ENCODE measurements at places on chromosomes 3 and 15. TPM values are rescaled to one million over a fixed set of nuclear protein-coding genes. Genes with fewer than 3 reads are reported as not detected.

- H3K27ac ChIP-seq: 0 out of 2 replicates have a peak overlapping the region, but pooled peaks have one; percentile 94
- no peak overlapping the region for H3K4me3 ChIP-seq
- no peaks in the 10 kb centered on the region for H3K27me3 ChIP-seq
These were observed 32.1 kb upstream of the B3GALNT1 start for GRCh38 chr3:161137260-161137659.

GRCh38 chr15:98548139-98548971 is 100.0 kb upstream of the IGF1R start:
- no peak overlapping the region for H3K4me3 ChIP-seq
- peaks cover 74% of the 10 kb centered on the region for H3K27me3 ChIP-seq
- DNase-seq: no peak
- no peak overlapping the region for H3K27ac ChIP-seq
- no peaks in the 10 kb centered on the region for H3K36me3 ChIP-seq

The SPTSSB gene
- total RNA-seq: 78.0 TPM

GRCh38 chr3:158269942-158270341 is 160.1 kb downstream of the RSRC1 start:
- H3K4me1 ChIP-seq: no peaks in the 10 kb centered on the region
- no peak overlapping the region for H3K4me3 ChIP-seq
- no peaks in the 10 kb centered on the region for H3K27me3 ChIP-seq
- peaks cover 12% of the 10 kb centered on the region for H3K36me3 ChIP-seq
- no peak for DNase-seq
- no peak overlapping the region for H3K27ac ChIP-seq

GRCh38 chr15:57041416-57041815 is 123.0 kb downstream of the TCF12 start:
- no peaks in the 10 kb centered on the region for H3K27me3 ChIP-seq
- no peak for DNase-seq
- H3K27ac ChIP-seq: no peak overlapping the region
- no peaks in the 10 kb centered on the region for H3K36me3 ChIP-seq

- H3K36me3 ChIP-seq: peaks cover 8% of the 10 kb centered on the region
- H3K4me3 ChIP-seq: no peak overlapping the region
- no peaks in the 10 kb centered on the region for H3K4me1 ChIP-seq
- DNase-seq: no peak
- H3K27ac ChIP-seq: no peak overlapping the region
- no peaks in the 10 kb centered on the region for H3K27me3 ChIP-seq
These were observed 27.9 kb upstream of the PLCH1 start for GRCh38 chr3:155772801-155773200.

- H3K4me1 ChIP-seq: no peaks in the 10 kb centered on the region
- no peak overlapping the region for H3K4me3 ChIP-seq
- DNase-seq: peak; percentile 69
These were observed 40.8 kb downstream of the ZBTB11 start for GRCh38 chr3:101635954-101636798.

DNA sequence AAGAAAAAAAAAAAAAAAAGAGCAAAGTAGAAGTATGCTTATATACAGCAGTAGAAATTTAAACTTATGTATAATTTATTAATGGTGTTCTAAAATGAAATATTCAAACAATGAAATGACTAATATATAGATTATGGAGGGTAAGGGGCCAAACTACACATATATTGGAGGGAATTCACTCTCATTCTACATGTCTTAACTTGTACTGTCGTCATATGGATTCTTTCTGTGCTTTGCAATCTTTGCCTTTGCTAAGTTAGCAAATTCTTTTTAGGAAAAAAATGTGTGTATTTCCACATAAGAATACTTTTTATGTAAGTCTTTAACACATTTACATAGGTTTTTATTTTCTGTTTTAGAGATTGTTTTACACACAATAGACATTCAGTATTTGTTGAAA is 118.9 kb upstream of the MBNL1 start:
- no peaks in the 10 kb centered on the region for H3K27me3 ChIP-seq
- peaks cover 19% of the 10 kb centered on the region for H3K4me1 ChIP-seq
- H3K4me3 ChIP-seq: no peak overlapping the region
- no peak overlapping the region for H3K27ac ChIP-seq
- no peaks in the 10 kb centered on the region for H3K36me3 ChIP-seq

GRCh38 chr15:43279496-43279895 is 12.8 kb upstream of the TGM5 start:
- H3K4me1 ChIP-seq: no peaks in the 10 kb centered on the region
- H3K4me3 ChIP-seq: no peak overlapping the region
- DNase-seq: no peak
- H3K27ac ChIP-seq: no peak overlapping the region
- H3K27me3 ChIP-seq: no peaks in the 10 kb centered on the region

The MYLK gene
- 8.7 TPM for total RNA-seq

The LRRC2 gene
- 0.26 TPM for total RNA-seq

The ZPLD1 gene
- total RNA-seq: not detected

- H3K36me3 ChIP-seq: no peaks in the 10 kb centered on the region
- peak; percentile 8 for DNase-seq
- no peak overlapping the region for H3K27ac ChIP-seq
- H3K27me3 ChIP-seq: peaks cover 4% of the 10 kb centered on the region
- H3K4me3 ChIP-seq: no peak overlapping the region
- H3K4me1 ChIP-seq: no peaks in the 10 kb centered on the region
These were observed 300.5 kb upstream of the MME start for GRCh38 chr3:154779571-154779970.

DNA sequence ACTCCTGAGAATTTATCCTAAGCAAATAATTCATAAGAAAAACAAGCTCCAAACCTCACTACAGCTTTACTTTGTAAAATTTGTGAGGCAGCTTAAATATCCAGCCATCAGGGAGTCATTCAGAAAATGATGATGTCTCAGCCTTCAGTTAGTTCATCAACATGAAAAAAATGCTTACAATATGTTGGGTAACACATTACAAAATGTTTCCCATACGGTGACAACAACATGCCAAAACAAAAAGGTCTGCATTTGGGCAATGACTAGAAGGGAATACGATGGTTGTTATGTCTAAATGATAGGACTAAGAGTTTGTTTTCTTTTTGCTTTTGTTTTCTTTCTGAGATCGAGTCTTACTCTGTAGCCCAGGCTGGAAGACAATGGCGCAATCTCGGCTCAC is 47.0 kb upstream of the CFAP161 start:
- no peak overlapping the region for H3K27ac ChIP-seq
- DNase-seq: no peak
- peaks cover 10% of the 10 kb centered on the region for H3K4me1 ChIP-seq
- no peak overlapping the region for H3K4me3 ChIP-seq

GRCh38 chr15:23648920-23649515 is 1.4 kb upstream of the MAGEL2 start:
- H3K36me3 ChIP-seq: no peaks in the 10 kb centered on the region
- no peak overlapping the region for H3K27ac ChIP-seq
- peaks cover 41% of the 10 kb centered on the region for H3K27me3 ChIP-seq
- DNase-seq: peak; percentile 41
- no peaks in the 10 kb centered on the region for H3K4me1 ChIP-seq
- H3K4me3 ChIP-seq: no peak overlapping the region

- H3K36me3 ChIP-seq: no peaks in the 10 kb centered on the region
- no peak for DNase-seq
- no peak overlapping the region for H3K27ac ChIP-seq
- H3K27me3 ChIP-seq: peaks cover 8% of the 10 kb centered on the region
- no peak overlapping the region for H3K4me3 ChIP-seq
- H3K4me1 ChIP-seq: no peaks in the 10 kb centered on the region
These were observed 494.2 kb upstream of the PROK2 start for GRCh38 chr3:72279068-72279604.

GRCh38 chr3:74304424-74304823 is 310.0 kb downstream of the CNTN3 start:
- no peaks in the 10 kb centered on the region for H3K36me3 ChIP-seq
- no peaks in the 10 kb centered on the region for H3K4me1 ChIP-seq
- H3K27me3 ChIP-seq: no peaks in the 10 kb centered on the region
- no peak overlapping the region for H3K4me3 ChIP-seq
- no peak for DNase-seq

The PXK gene
- 11.1 TPM for total RNA-seq

The STRIT1 gene
- not detected for total RNA-seq

GRCh38 chr3:52535411-52536111 is 844 bp upstream of the UQCC5 start:
- no peak for DNase-seq
- peak overlapping the region; percentile 56 for H3K4me3 ChIP-seq
- no peaks in the 10 kb centered on the region for H3K27me3 ChIP-seq
- peaks cover 9% of the 10 kb centered on the region for H3K36me3 ChIP-seq

The PLCL2 gene
- total RNA-seq: 9.8 TPM

DNA sequence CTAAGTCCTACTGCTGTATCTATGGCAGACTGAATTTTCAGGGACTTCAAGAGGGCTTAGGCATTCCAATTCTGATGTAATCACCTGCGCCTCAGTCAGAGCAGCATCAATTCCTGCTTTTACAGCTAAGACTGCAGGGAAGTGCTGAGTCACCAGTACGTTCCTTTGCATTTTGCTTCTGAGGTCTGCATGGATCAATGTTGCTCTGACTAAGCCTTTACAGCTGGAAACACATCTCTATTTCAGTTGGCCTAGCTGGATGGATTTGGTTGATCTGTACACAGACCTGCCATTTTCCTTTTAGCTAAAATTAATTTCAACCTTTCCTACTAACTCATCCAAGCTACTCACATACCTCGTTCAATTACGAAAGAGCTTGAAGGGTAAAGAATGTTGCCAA is 51.3 kb downstream of the ETV5 start:
- H3K27me3 ChIP-seq: no peaks in the 10 kb centered on the region
- H3K4me1 ChIP-seq: no peaks in the 10 kb centered on the region
- peaks cover 30% of the 10 kb centered on the region for H3K36me3 ChIP-seq
- no peak overlapping the region for H3K4me3 ChIP-seq
- H3K27ac ChIP-seq: no peak overlapping the region

The IL17RD gene
- 3.7 TPM for total RNA-seq

DNA sequence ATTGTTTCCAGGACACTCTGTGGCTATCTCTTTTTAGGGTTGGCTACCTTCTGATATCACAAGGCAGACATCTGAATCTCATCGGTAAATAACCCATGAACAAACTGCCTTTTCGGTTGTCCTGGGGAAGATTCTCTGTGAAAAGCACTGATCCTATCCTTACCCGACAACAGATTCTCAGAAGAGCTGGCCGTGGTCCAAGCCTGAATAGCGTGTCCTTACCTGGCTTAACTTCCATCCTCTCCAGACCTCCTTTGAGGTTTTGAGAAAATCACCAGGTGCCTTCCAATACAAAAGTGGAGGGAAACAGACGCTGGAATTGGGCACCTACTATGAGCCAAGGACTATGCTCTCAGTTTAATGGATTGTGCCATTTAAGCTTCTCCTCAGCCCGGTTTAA is 87.4 kb upstream of the ARHGEF3 start:
- no peaks in the 10 kb centered on the region for H3K27me3 ChIP-seq
- H3K27ac ChIP-seq: no peak overlapping the region
- peaks cover 3% of the 10 kb centered on the region for H3K4me1 ChIP-seq
- no peak overlapping the region for H3K4me3 ChIP-seq
- H3K36me3 ChIP-seq: no peaks in the 10 kb centered on the region

DNA sequence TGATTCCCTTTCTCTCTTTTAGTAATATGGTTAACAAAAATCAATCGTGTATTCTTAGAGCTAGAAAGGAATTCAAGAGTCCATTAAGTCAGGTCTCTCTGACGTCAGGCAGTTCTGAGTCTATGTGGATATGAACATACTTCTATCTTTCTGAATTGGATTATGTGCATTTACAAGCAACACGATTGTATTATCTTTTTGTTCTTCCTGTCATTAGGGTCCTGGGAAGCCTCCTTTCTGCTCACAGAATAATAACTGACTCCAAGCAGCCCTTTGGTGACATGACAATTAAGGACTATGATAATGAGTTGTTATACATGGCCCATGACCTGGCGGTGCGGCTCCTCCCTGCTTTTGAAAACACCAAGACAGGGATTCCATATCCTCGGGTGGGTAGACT is 14.0 kb downstream of the EDEM1 start:
- H3K36me3 ChIP-seq: peaks cover 44% of the 10 kb centered on the region
- H3K4me1 ChIP-seq: peaks cover 14% of the 10 kb centered on the region
- DNase-seq: no peak
- H3K4me3 ChIP-seq: no peak overlapping the region
- H3K27me3 ChIP-seq: no peaks in the 10 kb centered on the region

GRCh38 chr3:113677737-113678136 is 18.7 kb downstream of the USF3 start:
- no peak for DNase-seq
- no peak overlapping the region for H3K27ac ChIP-seq
- no peaks in the 10 kb centered on the region for H3K4me1 ChIP-seq
- H3K4me3 ChIP-seq: no peak overlapping the region

The SLC9C1 gene
- not detected for total RNA-seq

- H3K27me3 ChIP-seq: no peaks in the 10 kb centered on the region
- no peak overlapping the region for H3K27ac ChIP-seq
- H3K36me3 ChIP-seq: no peaks in the 10 kb centered on the region
- H3K4me3 ChIP-seq: no peak overlapping the region
- peak; percentile 82 for DNase-seq
These were observed 64.7 kb upstream of the ZBTB38 start for GRCh38 chr3:141303481-141304223.

The PARL gene
- total RNA-seq: 66.3 TPM

The GATA2 gene
- 26.8 TPM for total RNA-seq

The UBA7 gene
- total RNA-seq: 3.6 TPM

The GRK7 gene
- total RNA-seq: 0.12 TPM

DNA sequence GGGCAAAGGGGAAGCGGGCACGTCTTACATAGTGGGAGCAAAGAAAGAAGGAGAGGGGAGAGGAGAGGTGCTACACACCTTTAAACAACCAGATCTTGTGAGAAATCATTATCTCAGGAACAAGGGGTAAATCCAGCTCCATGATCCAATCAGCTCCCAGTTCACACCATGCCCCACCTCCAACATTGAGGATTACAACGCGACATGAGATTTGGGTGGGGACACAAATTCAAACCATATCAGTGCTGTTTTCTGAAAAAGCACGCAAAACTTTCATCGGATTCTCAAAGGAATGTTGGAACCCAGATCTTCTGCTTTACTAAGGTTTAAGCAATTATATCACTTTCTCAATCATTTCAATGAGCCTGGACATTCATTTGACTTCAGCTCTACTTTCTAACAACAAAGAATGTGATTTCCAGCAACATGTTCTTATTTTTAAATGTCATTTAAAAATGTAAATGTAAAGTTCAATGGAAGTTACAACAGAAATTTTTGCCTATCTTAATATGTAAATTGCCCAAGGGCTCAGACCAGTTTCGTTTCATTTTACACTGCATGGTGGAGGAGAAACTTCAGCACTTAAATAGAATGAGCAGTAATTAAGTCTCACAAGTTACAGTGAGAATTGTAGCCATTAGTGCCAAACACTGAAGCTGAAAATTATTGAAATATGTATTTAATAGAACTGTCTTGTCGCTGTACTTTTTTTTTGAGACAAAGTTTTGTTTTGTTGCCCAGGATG is 8.4 kb upstream of the CCDC54 start:
- H3K27ac ChIP-seq: no peak overlapping the region
- peaks cover 21% of the 10 kb centered on the region for H3K4me1 ChIP-seq
- no peaks in the 10 kb centered on the region for H3K27me3 ChIP-seq
- no peak overlapping the region for H3K4me3 ChIP-seq
- no peaks in the 10 kb centered on the region for H3K36me3 ChIP-seq
